ENCODE measurements at places on chromosomes 3 and 15. TPM values are rescaled to one million over a fixed set of nuclear protein-coding genes. Genes with fewer than 3 reads are reported as not detected.

- DNase-seq: peak; percentile 18
Measured at GRCh38 chr15:99755692-99756409, 22.6 kb upstream of the LYSMD4 start.

DNA sequence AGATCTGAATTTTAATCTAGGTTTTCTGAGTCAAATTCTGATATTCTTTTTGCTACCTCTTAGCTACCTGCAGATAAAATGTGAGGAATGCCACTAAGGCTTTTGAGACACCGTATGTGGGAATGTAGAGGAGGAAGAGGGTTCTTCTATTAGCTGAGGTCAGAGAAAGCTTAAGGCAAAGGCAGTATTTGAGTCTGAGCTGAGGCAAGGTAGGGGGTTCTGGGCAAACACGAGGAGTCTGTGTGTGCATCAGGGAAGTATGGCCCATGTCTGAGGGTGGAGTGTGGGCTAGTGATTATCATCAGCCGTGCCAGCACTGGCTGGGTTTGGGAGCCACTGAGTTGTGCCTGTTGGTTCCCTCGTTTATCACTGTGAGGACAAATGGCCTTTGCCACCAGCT is 181.1 kb downstream of the SOX2 start:
- no peak for DNase-seq

DNA sequence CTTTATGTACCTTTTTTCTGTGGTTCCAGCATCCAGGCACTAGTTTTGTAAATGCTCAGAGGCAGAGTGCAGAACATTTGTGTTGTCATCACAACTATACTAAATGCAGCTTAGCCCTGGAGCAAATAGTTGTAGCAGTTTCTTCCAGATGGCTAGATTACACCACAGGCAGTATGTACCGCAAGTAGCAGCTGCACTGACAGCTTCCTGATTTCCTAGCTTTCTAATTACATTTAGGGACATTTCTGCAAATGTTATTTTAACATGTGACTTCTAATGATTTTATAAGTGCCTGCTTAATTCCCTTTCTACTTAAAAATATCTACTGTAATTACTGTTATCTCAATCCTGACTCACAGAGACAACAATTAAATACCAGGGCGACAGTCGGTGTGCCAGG is 106.5 kb downstream of the NR2E3 start:
- no peak for DNase-seq

DNA sequence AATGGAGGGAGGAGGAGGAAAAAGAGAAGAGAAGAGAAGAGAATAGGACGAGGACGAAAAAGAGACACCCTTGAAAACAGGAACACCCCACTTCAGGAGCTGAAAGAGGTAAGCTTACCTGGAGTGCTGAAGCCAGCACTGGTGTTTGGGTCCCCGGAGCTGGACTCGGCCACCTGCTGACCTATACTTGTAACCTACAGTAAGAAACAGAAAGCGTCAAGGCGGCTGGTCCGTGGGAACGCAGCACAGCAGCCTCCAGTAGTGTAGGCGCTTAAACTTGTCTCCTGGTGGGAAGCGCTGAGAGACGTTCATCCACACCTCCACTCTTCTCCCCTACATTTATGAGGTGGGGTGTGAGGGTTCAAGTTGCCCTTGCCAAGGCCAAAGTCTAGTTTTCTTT is 141.0 kb downstream of the NSMCE3 start:
- no peak for DNase-seq

DNA sequence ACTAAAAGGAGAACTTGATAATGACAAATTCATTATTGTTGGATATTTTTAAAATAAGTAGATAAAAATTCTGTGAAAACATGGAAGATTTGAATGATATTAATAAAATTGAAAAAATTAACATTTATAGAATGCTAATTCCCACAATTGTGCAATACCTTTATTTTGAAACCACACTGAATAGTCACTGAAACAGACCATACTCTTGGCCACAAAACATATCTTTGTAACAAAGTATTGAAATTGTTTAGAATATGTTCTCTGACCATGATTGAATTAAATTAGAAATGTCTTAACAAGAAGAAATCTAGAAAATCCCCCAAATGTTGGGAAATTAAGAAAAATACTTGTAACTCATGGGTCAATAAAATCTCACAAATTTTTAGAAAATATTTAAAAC is 49.2 kb downstream of the ARHGAP11B start:
- no peak for DNase-seq

DNA sequence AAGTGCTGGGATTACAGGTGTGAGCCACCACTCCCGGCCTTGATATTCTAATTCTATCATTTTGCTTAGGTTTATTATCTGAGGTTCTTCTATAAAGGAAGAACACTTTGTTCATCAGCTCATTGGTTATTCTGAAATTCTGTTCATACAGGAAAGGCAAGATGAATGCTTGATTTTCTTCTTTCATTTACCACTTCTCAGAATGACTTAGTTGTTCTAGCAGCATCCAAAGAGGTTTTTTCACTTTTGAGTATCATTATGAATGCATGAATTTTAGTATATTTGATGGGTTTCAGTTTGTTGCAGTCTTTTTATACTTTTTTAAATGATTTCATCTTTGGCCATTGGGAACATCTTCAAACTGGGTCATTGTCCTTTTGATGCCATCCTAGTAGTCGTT is 51.8 kb downstream of the RNF111 start:
- no peak for DNase-seq

- DNase-seq: no peak
Measured at GRCh38 chr3:173977747-173978146, 580.2 kb downstream of the NLGN1 start.

DNA sequence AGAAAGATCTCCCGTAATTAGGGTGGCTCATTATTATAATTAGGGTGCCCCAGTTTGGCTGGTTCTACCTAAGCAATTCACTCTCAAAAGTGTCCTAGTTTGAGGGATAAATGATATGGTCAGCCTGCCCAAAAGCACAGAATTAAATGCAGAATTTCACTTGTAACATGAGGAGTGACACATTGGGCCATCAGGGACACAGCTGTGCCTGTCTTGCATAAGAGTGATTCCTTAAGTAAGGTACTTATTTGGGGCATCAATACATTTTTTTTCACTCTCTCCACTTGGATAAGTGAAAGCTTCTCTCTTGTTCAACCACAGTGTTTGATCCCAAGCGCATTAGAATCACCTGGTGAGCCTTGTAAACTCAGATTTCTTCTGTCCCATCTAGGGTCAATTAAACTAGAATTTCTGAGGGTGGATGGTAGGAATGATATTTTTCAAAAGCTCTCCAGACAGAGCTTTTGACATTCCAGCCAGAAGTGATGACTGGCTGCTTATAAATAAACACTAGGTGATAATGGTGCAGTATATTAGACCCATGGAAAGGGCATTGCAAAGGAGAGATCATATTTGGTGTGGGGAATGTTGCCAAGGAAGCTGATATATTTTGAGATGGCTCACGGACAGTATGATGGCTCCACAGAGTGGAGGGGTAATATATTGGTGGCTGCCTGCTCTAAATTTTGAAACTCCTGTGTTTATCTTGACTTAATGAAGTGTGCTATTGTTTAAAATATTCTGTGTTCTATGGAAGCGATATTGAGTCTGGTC is 458.1 kb upstream of the RASGRP1 start:
- DNase-seq: no peak

DNA sequence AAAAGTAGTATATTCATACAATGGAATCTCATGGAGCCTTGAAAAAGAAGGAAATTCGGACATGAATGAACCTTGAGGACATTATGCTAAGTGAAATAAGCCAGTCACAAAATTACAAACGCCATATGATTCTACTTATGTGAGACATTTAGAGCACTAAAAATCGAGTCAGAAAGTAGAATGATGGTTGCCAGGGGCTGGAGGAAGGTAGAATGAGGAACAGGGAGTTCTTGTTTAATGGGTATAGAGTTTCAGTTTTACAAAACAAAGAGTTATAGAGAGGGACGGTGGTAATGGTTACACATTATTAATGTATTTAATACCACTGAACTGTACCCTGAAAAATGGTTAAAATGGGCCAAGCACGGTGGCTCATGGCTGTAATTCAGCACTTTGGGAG is 19.5 kb downstream of the UBXN7 start:
- DNase-seq: no peak

- DNase-seq: no peak
Measured at GRCh38 chr3:134527037-134527436, 41.2 kb downstream of the CEP63 start.

- no peak for DNase-seq
Measured at GRCh38 chr3:9224490-9224889, 25.0 kb downstream of the SRGAP3 start.

DNA sequence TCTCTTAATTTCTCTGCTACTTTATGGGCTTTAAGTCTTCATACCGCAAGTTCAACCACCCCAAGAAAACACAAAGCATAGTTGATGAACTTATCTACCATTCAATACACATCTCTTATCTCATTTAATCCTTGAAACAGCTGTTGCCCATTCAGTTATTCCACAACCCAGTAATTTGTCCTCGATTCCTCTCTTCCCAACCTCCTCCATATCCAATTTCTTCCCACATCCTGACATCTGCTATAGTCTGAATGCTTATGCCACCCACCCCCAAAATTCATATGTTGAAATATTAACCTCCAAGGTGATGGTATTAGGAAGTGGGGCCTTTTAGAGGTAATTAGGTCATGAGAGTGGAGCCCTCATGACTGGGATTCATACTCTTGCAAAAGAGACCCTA is 345.4 kb downstream of the ERC2 start:
- no peak for DNase-seq

GRCh38 chr15:49063402-49064280 is 17.4 kb upstream of the SECISBP2L start:
- DNase-seq: no peak

GRCh38 chr3:138890555-138891187 is 55.9 kb upstream of the PIK3CB start:
- DNase-seq: no peak

DNA sequence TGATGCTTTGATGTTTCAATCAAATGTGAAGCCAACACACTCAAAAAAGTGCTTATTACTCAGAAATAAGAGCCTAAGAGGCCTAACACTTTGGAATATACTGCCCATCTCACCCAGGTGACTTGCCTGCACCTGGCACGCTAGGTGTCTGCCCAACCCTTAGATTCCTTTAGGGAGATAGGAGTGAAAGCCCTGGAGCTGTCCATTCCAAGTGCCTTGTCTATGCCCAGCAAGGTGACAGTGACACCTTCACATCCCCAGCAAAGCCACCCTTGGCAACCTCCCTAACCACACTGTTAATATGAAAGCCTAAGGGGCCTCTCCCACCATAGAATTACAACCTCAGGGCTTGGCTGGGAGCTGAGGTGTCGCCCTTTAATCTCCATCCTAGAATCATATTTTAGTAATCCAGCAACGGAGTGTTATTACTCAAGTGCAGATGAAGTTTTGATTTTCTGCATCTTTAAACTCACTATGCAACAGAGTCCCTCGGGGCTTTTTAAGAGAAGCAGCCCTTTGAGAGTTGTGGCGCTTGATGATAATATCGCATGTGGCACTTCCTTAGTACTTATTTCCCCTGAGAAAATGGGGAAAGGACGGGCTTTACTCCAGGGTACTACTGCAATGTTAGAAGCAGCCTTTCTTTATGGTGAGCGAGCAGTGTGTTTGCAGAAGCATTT is 24.8 kb downstream of the ATP10A start:
- no peak for DNase-seq

DNA sequence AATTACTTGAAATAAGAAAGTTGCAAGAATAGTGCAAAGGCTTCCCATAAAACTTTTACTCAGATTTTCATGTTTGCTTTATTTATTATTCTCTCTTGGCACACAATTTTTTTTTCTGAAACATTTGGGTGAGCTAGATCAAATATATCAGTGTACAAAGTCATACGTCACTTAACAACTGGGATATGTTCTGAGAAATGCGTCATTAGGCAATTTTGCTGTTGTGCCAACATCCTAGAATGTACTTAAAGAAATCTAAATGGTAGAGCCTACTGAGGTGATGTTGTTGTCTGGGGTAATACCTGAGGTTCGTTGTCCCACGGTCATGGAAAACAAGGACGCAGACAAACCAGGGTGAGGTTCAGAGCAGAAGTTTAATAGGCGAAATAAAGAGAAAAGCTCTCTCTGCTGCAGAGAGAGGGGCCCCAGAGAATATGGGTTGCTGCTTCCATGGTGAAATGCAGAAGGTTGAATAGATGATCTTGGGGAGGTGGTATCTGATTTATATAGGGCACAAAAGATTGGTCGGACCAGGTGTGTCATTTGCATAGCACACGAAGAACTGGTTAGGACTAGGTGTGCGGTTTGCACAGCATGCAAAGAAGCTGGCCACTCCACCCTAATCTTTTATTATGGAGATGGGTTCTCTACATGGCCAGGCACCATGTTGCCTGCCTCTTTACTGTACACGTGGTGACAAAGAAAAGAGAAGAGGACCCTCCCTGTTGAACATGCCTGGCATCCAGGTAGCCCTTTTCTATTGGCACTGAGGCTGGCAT is 8.8 kb upstream of the GRAMD1C start:
- no peak for DNase-seq

DNA sequence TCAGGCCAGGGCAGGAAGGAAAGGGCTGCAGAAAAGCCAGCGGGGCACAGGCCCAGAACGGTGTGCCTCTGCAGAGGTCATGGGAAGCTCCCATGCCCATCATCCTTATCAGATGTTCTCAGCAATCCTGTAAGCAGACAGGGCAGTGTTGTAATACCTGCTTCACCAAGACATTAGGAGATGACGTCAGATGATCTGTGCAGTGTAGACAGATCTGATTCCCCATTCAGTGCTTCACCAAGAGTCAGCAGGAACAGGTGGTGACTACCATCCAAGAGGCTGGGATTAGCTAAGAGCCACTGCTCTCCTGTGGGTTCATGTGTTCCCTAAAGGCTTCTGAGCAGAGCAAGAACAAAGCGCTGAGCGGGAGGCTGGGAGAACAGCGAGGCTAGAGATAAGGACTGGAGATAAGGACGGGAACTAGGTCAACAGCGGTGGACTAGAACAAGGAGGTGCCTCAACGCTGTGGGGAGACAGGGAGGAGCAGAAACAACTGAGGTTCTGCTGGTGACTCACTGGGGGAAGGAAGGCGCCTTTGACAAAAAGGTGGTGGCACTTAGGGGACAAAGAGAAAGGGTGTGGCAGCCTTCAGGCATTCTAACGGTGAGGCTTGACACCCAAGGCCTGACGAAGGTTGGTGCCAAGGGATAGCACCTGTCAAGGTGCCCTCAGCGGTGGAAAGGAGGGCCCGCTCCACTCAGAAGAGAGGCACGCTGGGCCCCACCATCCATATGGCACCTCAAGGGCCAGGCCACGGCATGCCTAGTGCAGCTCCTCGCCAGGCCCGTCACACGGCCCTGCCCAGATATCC is 28.4 kb downstream of the CCDC12 start:
- DNase-seq: no peak

- no peak for DNase-seq
Measured at GRCh38 chr3:18838758-18839157, 309.6 kb upstream of the KCNH8 start.

DNA sequence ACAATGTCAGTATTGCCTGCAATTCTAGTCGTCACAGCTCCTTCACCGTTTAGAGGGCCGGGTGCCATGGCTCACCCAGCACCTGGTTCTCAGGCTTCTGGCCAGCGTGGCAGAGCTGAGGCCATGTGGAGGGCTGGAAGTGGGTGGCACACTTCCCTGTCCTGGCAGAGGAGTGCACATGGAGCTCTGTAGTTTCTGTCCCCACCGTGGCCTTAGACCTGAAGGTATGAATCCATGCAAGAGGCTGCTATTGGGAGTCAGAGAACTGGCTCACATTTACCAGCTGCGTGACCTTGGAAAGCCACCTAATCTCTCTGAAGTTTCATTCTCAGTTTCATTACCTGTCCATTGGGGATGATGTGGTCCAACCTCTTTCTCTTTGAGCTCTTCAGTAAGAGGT is 22.2 kb downstream of the EPHB1 start:
- DNase-seq: no peak

Gene PRR20G
- polyA plus RNA-seq: not detected

Gene UBL7
- 82.8 TPM for polyA plus RNA-seq

Gene FEZF2
- polyA plus RNA-seq: not detected

Gene GPR15
- not detected for polyA plus RNA-seq

Gene SOX14
- not detected for polyA plus RNA-seq

All from AG04450 (cell line).